ENCODE measurements at places on chromosomes 2 and 18.

GRCh38 chr2:10558281-10559030 lies 110.3 kb upstream of the ODC1 start:
- DNase-seq: no peak

GRCh38 chr2:109005686-109006204 lies 16.7 kb upstream of the EDAR start:
- peak; percentile 4 for DNase-seq

DNA sequence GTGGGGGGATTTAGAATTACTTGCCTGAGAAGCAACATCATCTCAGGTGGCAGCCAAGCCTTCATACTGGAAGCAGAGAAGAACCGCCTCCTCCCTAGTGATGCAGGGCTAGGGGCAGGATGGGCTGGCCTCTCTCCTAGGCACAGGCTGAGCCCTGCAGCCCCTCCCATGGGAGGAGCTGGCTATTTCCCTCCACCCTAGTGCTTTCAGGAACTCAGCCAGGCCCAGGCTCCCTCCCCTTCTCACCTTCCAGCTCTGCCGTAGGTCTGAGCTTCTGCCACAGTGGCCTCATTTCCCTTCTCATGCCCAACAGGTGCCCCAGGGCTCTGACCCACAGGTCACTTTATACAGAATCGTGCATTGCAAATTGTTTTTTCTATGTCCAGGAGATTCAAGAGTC lies 31.0 kb downstream of the CENPA start:
- no peak for DNase-seq

DNA sequence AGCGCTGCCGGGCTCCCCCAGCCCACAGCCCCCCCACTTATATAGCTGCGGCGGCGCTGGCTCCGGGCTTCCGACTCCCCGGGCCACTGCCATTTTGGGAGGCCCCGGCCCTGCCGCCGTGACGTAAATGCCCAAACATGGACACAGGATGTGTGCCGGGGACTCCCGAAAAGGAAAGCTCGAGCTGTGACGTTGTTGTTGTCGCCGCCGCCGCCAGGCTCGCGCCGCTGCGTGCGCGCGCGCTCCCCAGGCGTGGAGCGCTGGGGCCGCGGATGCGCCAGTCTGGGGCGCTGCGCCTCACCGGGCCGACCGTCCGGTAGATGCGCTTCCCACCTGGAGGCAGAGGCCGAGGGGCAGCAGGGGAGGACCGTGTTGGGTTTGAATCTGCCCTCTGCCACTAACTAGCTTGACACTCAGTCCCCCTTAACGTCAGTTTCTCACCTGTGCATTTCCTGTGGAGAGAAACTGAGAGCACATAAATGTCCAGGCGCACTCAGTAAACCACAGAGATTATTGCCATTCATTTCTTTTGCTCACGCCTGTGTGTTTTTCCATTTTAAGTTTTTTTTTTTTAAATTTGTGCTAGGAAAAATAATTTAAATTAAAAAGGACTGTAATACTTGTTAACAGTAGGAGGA lies at the start of gene EGR4:
EGR4 (minus strand) TSS at position 15 of the 638 bp plus-strand sequence. CDS start 231 bp downstream, outside the sequence.
- no peak for DNase-seq

DNA sequence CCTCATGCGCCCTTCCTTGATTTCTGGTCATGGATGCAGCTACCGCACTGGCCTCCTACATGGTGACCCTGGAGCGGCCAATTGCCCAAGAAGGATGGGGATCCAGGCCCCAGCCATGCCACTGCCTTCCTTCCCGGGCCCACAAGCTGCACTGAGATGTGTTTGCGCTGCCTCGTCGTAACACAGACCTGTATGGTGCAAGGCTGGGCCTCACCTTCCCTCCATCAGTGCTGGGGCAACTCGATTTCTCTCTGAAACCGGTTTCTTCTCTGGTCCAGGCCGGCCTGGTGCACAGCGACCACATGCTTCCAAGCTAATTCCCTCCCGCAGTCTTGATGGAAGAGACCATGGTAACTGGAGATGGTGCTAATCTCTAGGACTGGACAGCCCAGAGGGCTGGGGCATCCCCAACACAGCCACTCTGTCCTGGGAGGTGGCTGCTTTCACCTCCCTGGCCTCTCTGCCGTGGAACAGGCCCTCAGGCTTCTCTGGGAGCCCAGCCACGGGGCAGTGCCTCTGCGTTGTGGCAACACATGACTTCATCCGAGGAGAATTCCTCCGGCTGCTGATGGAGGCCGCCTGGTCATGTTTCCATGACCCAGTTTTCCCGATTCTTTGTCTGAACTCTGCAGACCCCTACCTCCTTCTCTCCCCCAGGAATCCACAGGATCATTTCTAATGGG lies 184.2 kb downstream of the GLI2 start:
- DNase-seq: no peak
